DND-41 (cell line): ENCODE measurements at places on chromosomes 12 and 14.

GRCh38 chr14:81187832-81188522 is 32.8 kb downstream of the GTF2A1 start:
- no peak overlapping the region for H3K27ac ChIP-seq
- H3K4me1 ChIP-seq, result peaks cover 16% of the 10 kb centered on the region
- no peak overlapping the region for H3K4me3 ChIP-seq
- no peak for DNase-seq
- H3K36me3 ChIP-seq, result peaks cover 90% of the 10 kb centered on the region
- no peaks in the 10 kb centered on the region for H3K27me3 ChIP-seq

- H3K27me3 ChIP-seq, result peaks cover 28% of the 10 kb centered on the region
- no peak overlapping the region for H3K27ac ChIP-seq
- no peak overlapping the region for H3K4me3 ChIP-seq
- H3K36me3 ChIP-seq, result no peaks in the 10 kb centered on the region
Observed at GRCh38 chr14:69043596-69044260, 64.6 kb upstream of the ACTN1 start.

DNA sequence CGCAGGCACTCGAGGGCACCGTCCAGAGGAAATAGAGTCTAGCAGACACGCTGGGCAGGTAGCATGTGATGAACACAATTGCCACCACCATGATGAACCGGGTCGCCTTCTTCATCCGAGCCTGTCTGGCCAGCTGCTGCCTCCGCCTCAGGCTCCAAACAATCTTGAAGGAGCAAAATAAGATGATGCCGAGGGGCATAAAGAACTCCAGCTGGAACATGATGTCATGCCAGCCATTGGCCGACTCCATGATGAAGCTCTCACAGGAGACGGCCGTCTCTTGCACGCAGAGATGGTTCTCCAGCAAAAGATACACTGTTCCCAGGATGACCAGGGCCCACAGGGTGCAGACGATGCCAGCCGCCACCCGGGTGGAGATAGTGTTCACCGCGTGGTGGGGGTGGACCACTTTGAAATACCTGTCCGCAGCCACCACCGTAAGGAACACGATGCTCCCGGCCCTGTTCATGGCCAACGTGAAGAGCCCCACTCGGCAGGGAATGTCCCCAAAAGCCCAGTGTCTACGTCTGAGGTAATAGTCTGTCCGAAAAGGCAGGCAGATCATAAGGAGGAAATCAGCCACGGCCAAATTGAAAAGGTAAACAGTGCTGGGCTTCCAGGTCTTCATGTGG is 945 bp downstream of the HCAR1 start:
- no peaks in the 10 kb centered on the region for H3K27me3 ChIP-seq
- H3K36me3 ChIP-seq, result no peaks in the 10 kb centered on the region
- H3K4me1 ChIP-seq, result no peaks in the 10 kb centered on the region
- no peak for DNase-seq

GRCh38 chr12:64714551-64714968 is 44.6 kb downstream of the GNS start:
- H3K27ac ChIP-seq, result no peak overlapping the region
- H3K4me3 ChIP-seq, result no peak overlapping the region
- H3K36me3 ChIP-seq, result peaks cover 48% of the 10 kb centered on the region
- no peaks in the 10 kb centered on the region for H3K27me3 ChIP-seq

GRCh38 chr12:64609536-64610078 is 688 bp upstream of the RASSF3 start:
- peak overlapping the region; percentile 92 for H3K4me3 ChIP-seq
- H3K27ac ChIP-seq, result peak overlapping the region; percentile 87
- H3K27me3 ChIP-seq, result no peaks in the 10 kb centered on the region
- DNase-seq, result no peak
- H3K4me1 ChIP-seq, result peaks cover 34% of the 10 kb centered on the region

DNA sequence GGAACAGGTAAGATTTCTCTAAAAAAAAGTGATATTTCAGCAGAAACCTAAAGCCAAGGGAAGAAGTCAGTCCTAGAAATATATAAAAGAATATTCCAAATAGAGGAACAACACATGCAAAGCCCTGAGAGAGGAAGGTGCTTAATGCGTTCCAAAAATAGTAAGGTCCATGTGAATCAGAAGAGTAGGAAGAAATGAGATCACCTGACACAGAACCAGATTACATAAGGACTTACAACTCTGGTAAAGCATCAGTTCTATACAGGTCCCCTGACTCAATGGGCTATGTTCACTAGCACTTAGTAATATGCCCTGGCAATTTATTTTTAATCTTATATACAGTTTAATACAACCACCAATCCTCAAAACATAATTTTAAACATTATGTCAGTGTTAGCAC is 30.0 kb downstream of the SENP1 start:
- no peak for DNase-seq
- no peaks in the 10 kb centered on the region for H3K4me1 ChIP-seq
- H3K4me3 ChIP-seq, result no peak overlapping the region
- peaks cover 78% of the 10 kb centered on the region for H3K36me3 ChIP-seq
- H3K27ac ChIP-seq, result no peak overlapping the region
- no peaks in the 10 kb centered on the region for H3K27me3 ChIP-seq

GRCh38 chr14:34680806-34681479 is 33.5 kb downstream of the CFL2 start:
- no peaks in the 10 kb centered on the region for H3K27me3 ChIP-seq
- DNase-seq, result no peak
- no peak overlapping the region for H3K27ac ChIP-seq
- no peaks in the 10 kb centered on the region for H3K4me1 ChIP-seq
- no peak overlapping the region for H3K4me3 ChIP-seq
- no peaks in the 10 kb centered on the region for H3K36me3 ChIP-seq

- H3K27ac ChIP-seq, result no peak overlapping the region
- peaks cover 6% of the 10 kb centered on the region for H3K27me3 ChIP-seq
- H3K4me1 ChIP-seq, result no peaks in the 10 kb centered on the region
- DNase-seq, result no peak
Observed at GRCh38 chr14:61994589-61994988, 232.4 kb downstream of the SNAPC1 start.

DNA sequence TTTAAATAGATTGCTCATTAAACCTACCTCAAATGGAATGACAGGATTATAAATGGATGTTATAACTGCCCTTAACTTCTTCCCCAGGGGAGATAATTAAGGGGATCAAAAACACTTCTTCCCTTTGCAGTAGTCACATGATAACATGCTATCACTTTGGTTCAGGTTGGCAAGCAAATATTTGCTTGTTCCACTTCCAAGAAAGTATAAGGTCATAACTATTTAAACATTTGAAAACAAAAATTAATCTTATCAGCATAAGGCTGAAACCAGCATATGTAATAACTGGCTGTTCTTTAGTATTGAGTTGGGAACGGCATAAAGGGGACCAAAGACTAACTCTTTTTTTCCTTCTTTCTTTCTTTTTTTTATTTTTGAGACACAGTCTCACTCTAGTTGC is 2.4 kb upstream of the LYZ start:
- H3K27me3 ChIP-seq, result peaks cover 7% of the 10 kb centered on the region
- H3K27ac ChIP-seq, result no peak overlapping the region
- no peak overlapping the region for H3K4me3 ChIP-seq
- no peak for DNase-seq

DNA sequence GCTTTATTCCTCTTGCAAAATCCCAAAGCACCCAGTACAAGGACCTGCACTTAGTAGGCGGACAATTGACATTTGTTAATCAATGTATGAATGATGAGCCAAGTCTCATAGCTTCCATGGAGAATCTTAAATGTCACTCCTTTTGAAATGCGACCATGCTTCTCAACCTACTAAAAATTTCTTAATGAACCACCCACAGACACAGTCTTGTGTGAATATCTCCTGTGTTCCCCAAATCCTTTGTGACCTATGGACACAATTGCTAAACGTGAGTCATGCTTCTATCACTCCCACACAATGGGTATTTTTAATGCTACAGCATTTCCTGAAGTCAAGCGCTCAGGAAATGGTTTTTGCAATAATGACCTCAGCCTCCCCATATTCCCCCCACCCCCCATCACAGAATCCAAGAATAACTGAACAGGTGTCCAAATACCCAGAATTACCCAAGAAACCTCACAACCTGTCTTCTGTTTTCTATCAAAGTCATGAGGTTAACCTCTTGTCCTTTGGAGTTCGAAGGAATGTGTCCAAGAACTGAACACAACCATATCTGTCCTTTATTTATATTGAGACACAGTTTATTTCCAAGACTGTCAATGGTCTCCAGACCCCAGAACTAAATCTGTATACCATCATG is 163.6 kb upstream of the PLEKHG7 start:
- H3K36me3 ChIP-seq, result no peaks in the 10 kb centered on the region
- peak; percentile 81 for DNase-seq
- H3K27ac ChIP-seq, result peak overlapping the region; percentile 72
- no peaks in the 10 kb centered on the region for H3K27me3 ChIP-seq

DNA sequence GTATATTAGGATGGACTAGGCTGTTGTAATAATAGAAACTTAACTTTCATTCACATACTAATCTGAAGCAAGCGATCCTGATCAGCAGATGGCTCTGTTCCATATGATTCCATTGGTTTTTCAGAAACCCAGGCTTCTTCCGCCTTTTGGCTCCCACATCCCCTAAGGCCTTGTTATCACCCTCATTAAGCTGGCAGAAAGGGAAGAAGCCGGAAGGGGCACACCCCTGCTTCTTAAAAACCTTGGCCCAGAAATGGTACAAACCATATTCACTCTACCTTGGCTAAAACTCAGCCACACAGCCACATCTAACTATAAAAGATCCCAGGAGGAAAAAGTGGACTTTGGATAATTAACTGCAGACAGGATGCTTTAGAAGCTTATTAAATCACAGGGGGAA is 329.2 kb downstream of the PCNX1 start:
- H3K4me1 ChIP-seq, result no peaks in the 10 kb centered on the region
- no peak for DNase-seq
- no peaks in the 10 kb centered on the region for H3K27me3 ChIP-seq

GRCh38 chr14:50524060-50524459 is 8.3 kb downstream of the MAP4K5 start:
- H3K27ac ChIP-seq, result no peak overlapping the region
- no peaks in the 10 kb centered on the region for H3K27me3 ChIP-seq
- H3K4me3 ChIP-seq, result no peak overlapping the region
- peaks cover 13% of the 10 kb centered on the region; the same call in 1 of the 2 replicates for H3K36me3 ChIP-seq

DNA sequence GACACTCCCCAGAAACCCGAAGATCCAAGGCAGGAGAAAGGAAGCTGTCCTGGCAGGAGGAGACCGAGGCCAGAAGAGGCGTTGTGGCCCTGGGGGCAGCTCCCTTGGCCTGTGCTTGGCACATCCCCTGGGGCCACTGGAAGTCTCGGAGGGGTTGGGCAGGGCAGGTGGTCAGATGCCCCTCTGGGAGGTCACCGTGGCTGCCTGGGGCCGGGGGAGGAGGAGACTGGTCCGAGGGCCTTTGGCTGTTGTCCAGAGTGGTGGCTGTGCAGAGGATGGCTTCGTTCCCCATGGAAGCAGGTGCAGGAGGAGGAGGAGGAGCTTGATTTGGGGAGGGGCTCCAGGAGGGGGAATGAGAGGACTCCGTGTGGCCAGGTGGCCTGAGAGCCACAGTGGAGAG is 3.3 kb upstream of the NUDT14 start:
- no peaks in the 10 kb centered on the region for H3K36me3 ChIP-seq
- peaks cover 4% of the 10 kb centered on the region for H3K27me3 ChIP-seq
- H3K4me3 ChIP-seq, result no peak overlapping the region
- H3K27ac ChIP-seq, result no peak overlapping the region

DNA sequence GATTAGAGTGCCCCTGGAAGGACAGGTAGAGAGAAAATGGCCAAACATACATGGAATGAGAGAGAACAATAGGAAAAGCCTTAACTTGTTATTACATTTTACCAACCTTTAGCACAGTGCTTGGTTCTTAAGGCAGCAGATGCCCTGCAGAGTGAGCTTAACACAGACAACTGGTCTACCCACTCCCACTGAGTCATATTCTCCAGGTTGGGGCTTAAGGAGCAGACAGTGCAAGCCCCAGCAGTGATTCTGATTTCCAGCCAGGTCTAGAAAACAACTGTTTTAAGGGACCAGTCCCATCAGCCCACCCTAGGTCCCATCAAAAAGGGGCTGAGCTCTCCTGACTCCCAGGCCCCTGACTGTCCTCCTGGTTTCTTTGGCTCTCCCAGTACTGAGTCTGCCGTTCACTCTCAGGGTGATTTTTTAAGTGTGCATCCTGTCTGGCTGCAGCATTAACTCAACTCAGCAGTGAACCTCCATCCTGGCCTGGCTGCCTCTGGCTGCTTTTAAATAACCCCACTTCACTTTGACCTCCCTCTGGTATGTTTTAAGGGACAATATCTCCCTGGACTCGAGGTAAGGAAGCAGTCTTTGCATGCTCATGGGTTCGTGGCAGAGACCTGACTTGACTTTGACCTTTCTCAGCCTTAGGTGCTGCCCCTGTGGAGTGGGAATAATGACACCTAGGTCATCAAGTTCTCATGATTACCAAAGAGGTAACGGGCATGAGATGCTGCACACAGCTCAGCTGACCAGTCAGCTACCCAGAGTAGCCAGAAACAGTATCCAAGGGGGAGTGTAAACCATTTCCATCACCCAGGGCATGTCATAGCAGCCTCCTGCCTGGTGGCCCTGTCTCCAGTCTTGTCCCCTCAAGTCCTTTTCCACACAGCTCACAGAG is 210.7 kb upstream of the PWP1 start:
- H3K27me3 ChIP-seq, result peaks cover 17% of the 10 kb centered on the region
- H3K4me1 ChIP-seq, result no peaks in the 10 kb centered on the region
- H3K36me3 ChIP-seq, result no peaks in the 10 kb centered on the region

- no peaks in the 10 kb centered on the region for H3K36me3 ChIP-seq
- no peak overlapping the region for H3K27ac ChIP-seq
- no peaks in the 10 kb centered on the region for H3K27me3 ChIP-seq
- DNase-seq, result no peak
- no peaks in the 10 kb centered on the region for H3K4me1 ChIP-seq
- H3K4me3 ChIP-seq, result no peak overlapping the region
Observed at GRCh38 chr14:33165144-33165925, 226.7 kb downstream of the NPAS3 start.

GRCh38 chr12:645563-646071 is 17.6 kb downstream of the NINJ2 start:
- H3K27me3 ChIP-seq, result no peaks in the 10 kb centered on the region
- H3K4me3 ChIP-seq, result no peak overlapping the region
- no peaks in the 10 kb centered on the region for H3K36me3 ChIP-seq
- H3K27ac ChIP-seq, result no peak overlapping the region
- peaks cover 22% of the 10 kb centered on the region for H3K4me1 ChIP-seq

DNA sequence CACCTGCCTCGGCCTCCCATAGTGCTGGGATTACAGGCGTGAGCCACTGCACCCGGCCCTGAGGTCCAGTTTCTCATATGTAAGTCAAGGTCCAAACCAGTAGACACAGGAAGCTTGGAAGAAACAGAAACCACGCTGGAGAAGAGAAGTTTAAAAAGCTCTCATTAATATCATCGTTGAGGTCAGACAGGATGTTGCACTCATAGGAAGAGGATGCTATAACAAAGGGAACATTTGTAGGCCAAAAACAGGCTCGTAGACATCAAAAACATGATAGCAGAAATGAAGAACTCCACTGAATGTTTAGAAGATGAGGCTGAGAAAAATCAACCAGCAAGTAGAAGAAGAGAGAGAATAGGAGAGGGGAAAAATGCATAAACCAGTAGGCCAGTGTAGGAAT is 46.8 kb downstream of the ACACB start:
- DNase-seq, result no peak
- H3K4me3 ChIP-seq, result no peak overlapping the region
- H3K27me3 ChIP-seq, result no peaks in the 10 kb centered on the region
- no peaks in the 10 kb centered on the region for H3K4me1 ChIP-seq
- no peaks in the 10 kb centered on the region for H3K36me3 ChIP-seq

- H3K27ac ChIP-seq, result no peak overlapping the region
- no peaks in the 10 kb centered on the region for H3K36me3 ChIP-seq
- no peak overlapping the region for H3K4me3 ChIP-seq
- DNase-seq, result peak; percentile 54
- H3K4me1 ChIP-seq, result no peaks in the 10 kb centered on the region
Observed at GRCh38 chr14:35883677-35884293, 57.6 kb downstream of the BRMS1L start.
